ENCODE measurements at places on chromosomes 3 and 15.

- no peak for DNase-seq
Observed at GRCh38 chr3:100067589-100067988, 46.7 kb downstream of the FILIP1L start.

DNA sequence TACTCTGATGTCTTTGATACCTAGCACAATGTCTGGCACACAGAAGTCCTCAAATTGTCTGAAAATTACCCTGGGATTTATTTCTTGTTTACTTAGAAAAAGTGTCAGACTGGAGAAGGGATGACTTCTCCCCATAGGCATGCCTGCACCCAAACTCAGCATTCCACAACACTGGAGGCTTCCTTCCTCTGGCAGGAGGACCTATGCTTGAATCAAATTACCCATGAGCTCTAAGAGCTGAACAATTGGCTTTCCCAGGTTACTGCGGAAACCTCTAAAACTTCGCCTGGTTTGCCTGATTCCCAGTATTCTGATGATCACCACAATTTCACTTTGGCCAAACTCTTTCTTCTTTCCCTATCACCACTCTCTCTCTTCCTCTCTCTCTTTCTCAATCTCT lies 217.4 kb downstream of the DIPK2A start:
- DNase-seq, result no peak

- no peak for DNase-seq
Observed at GRCh38 chr3:182818296-182818978, 25.1 kb downstream of the ATP11B start.

- DNase-seq, result no peak
Observed at GRCh38 chr3:81752604-81753003, 8.8 kb downstream of the GBE1 start.

GRCh38 chr15:77369168-77369567 lies 50.7 kb downstream of the PEAK1 start:
- no peak for DNase-seq

GRCh38 chr3:69342074-69342473 lies 43.8 kb downstream of the FRMD4B start:
- no peak for DNase-seq

DNA sequence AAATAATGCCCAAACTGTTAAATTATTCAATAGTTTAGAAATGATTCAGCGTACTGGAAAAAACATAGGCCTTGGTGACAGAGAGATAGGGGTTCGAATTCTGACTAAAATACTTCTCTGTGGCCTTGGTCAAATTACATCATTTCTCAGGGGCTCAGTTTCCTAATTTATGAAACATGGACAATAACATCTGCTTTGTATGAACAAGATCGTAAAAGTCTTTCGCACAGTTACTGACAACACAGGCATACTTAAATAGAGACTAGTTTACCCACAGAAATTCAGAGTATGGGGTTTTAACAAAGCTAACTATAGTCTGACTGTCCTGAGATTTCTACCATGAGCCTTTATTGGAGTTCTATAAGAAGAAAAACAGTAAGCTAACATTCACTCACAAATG lies 440.4 kb downstream of the FHIT start:
- DNase-seq, result no peak

GRCh38 chr15:91444656-91445055 lies 344.6 kb downstream of the SV2B start:
- DNase-seq, result no peak

DNA sequence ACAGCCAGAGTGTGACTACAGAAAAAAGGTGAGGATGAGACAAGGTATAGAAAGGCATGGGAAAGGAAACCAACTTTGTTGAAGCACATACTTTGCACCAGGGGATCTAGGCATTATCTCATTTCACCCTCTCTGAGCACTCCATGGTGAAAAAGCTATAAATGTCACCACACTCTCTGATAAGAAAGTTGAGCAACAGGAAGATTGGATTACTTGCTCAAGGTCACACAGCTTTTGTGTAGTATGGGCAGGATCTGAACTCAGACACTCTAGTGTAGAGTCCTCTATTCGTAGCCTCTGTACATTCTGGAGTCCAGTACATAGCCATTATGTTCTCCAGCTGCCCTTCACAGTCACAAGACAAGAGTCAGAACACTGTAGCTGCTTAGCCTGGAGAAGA lies 163.4 kb upstream of the SEMA6D start:
- DNase-seq, result no peak

DNA sequence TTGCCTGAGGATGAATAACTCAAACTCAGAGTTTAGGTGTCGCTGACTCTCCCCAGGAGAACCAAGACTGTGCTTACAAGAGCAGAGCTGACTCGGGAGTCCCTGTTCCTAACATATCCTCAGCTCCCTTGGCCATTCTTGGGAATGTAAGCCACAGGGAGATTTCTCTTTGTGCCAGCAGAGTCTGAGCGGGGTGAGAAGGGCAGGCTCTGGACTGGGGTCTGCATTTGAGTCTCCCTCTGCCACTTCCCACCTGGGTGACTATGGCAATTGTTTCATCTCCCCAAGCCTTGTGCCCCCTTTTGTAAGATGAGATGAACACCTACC lies 126.0 kb downstream of the ADAMTS17 start:
- no peak for DNase-seq

DNA sequence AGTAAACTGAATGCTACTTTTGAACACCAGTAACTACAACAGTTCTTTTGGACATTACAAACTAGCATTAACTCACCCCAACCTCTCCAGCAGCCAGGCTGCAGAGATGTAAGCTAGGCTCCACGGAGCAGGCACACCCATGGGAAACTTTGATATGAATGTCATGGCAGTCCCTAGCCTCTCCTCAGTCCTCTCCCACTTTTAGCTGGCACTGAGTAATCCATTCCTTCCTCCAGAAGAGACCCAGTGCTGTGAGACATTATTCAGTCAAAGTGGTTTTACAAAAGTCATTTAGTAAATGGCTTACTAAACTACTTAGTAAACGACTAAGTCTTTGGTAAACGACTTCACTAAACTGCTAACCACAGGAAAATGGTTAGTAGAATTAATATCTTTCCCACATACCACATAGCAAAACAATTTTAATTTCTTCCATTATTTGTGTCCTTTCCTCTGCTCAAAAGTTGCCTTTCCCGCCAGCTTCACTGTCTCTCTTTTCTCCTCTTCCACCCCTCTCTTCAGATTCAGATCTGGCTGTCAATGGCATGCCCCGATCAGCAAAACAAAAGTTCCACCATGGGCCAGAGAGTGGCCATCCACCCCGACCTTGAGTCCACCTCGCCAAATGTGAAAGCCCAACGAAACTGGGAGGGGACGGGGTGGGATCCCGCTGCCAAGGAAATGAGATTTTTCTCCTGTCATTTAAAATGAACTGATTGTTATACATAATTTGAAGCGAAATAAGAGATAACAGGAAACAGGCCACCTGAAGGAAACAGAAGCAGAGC lies 67.5 kb upstream of the TJP1 start:
- DNase-seq, result no peak

DNA sequence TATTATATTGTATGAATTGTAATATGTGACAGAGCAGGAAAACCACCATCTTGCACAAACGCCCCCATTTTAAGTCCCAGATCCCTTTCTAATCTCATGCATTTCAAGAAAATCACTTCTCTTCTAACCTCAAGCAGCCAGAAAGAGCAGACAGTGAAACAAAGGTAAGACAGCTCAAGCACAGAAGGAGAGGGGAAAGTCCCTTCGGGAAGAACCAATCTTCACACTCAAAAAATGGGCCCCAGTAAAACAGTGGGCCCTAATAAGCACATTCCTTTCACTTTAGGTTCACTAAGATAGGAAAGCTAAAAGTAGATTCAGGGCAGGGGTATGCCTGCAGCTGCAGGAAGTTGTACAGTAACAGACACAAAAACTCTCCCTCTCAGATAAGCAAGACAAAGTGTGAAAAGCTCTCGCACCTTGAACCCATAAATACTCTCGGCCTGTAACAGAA lies 1268.7 kb downstream of the SI start:
- no peak for DNase-seq

DNA sequence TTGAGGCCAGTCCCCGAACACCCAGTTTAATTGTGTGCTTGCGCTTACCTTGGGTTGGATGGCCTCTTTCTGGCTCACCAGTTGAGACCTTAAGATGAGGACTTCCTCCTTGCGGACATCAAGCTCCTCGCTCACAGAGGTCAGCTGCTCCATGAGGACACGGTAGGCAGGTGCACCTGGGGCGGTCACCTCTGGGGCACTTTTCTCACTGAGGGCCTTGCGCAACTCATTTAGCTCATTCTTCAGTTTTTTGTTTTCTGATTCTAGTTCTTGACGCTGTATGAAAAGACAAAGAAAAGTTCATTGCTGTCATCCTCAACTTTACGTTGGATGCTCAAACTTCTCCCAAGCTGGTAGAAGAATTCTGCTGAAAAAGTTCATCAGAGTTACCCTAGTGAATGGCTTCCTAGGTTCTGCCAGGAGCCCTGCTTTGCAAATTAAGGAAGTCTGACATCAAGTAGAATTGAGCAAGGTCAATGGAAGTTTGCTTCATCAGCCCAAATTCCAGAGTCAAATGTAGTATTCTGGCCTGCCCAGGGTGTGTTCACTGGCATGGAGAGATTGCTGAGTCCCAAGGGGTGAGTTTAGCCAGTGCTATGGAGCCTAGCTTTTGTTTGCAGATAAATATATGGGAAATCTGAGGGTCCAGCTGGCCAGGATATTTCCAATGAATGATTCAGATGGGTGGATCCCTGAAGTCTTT lies 55.8 kb upstream of the MYO5C start:
- no peak for DNase-seq

- no peak for DNase-seq
Observed at GRCh38 chr15:91790836-91791235, 62.7 kb upstream of the SLCO3A1 start.

All from stimulated activated CD4-positive, alpha-beta T cell treated with anti-CD3 and anti-CD28 coated beads, Interleukin-4, amount 100 ng/mL, for 4 hours (primary cell).